ENCODE measurements at places on chromosomes 3 and 15. TPM values are rescaled to one million over a fixed set of nuclear protein-coding genes. Genes with fewer than 3 reads are reported as not detected.
A peak's percentile ranks its signal among the peaks of the same experiment; 100 is the strongest.

The TNIK gene
- polyA plus RNA-seq, result 2.5 TPM

The TPRG1 gene
- 0.55 TPM for polyA plus RNA-seq

The TIPIN gene
- 37.0 TPM for polyA plus RNA-seq

GRCh38 chr3:39122813-39123212 lies 15.3 kb downstream of the TTC21A start:
- no peak for DNase-seq

- DNase-seq, result no peak
Observed at GRCh38 chr3:127751163-127751621, 71.1 kb downstream of the MGLL start.

DNA sequence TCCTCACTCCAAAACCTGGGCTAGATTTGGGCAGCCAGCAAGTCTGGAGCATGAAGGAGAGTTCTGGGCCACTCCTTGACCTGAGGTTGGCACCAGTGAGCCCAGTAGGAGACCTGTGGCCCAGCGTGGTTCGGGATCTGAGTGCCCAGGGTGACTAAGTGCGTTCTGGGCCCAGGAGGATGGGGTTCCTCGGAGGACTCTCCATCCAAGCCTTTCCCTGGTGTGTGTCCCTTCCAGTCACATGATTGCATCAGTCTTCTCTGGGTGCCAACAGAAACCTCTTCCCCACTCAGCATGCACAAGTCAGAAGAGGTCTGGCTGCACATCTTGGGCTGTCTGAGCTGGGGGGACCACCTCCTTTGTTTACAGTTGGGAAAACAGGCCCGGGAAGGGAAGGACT lies 14.9 kb downstream of the TMEM43 start:
- DNase-seq, result no peak

The OR5H15 gene
- not detected for polyA plus RNA-seq

- DNase-seq, result no peak
Observed at GRCh38 chr3:37899101-37899707, 37.5 kb downstream of the CTDSPL start.

The SPATA12 gene
- polyA plus RNA-seq, result 0.24 TPM

- DNase-seq, result peak; percentile 30
Observed at GRCh38 chr15:85707519-85708338, 87.0 kb downstream of the KLHL25 start.

- no peak for DNase-seq
Observed at GRCh38 chr3:122462406-122462805, 46.5 kb upstream of the WDR5B start.

DNA sequence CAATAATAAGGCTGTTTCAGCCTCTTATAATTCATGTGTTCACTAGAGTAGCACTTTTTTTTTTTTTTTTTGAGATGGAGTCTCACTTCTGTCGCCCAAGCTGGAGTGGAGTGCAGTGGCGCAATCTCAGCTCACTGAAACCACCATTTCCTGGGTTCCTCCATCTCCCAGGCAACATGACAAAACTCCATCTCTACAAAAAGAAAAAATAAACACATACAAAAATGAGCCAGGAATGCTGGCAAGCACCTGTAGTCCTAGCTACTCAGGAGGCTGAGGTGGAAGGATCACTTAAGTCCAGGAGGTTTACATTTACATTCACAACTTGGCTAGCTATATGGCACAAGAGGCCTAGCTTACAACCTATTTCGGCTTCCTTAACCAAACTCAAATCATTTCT lies 6.8 kb downstream of the USP4 start:
- DNase-seq, result no peak

The WDR93 gene
- polyA plus RNA-seq, result 0.10 TPM

DNA sequence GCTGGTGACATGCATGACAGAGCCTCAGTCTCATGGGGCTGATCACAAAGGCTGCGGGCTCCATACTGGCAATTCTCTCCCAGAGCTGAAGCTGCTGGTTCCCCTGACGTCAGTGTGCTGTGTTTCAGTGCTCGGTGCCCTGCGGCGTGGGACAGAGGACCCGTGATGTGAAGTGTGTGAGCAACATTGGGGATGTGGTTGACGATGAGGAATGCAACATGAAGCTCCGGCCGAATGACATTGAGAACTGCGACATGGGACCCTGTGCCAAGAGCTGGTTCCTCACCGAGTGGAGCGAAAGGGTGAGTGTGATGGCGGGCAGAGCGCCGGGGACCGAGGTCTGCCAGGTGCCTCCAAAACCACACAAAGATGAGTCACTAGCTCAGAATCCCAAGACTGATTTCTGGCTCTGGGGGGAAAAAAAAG lies 62.0 kb upstream of the NR2E3 start:
- peak; percentile 68 for DNase-seq

The ITIH4 gene
- 0.89 TPM for polyA plus RNA-seq

The TGM5 gene
- polyA plus RNA-seq, result not detected

DNA sequence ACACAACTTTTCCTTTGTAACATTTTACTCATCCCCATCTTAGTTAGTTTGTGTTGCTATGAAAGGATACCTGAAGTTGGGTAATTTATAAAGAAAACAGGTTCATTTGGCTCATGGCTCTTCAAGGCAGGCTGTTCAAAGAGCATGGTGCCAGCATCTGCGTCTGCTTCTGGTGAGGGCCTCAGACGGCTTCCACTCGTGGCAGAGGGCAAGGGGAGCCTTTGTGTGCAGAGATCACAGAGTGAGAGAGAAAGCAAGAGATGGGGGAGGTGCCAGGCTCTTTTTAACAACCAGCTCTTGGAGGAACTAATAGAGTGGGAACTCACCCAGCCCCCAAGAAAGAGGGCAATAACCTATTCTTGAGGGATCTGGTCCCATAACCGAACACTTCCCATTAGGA lies 23.1 kb downstream of the PLA2G4F start:
- no peak for DNase-seq

GRCh38 chr3:53039376-53039752 lies 6.5 kb downstream of the SFMBT1 start:
- no peak for DNase-seq

DNA sequence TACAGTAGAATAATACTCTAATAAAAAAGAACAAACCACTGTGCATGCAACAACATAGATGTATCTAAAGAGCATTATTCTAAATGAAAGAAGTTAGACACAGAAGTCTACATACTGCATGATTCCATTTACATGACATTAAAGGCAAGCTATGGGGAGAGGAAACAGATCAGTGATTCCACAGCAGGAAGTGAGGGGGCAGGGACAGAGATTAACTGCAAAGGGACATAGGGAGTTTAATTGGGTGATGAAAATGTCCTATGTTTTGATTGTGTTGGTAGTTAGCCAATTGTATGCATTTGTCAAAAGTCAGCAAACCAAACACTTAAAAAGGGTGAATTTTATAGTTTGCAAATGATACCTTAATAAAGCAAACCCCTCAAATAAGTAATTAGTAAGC lies 13.8 kb downstream of the CRYGS start:
- DNase-seq, result no peak

- DNase-seq, result no peak
Observed at GRCh38 chr3:157099326-157100095, 60.4 kb downstream of the CCNL1 start.

DNA sequence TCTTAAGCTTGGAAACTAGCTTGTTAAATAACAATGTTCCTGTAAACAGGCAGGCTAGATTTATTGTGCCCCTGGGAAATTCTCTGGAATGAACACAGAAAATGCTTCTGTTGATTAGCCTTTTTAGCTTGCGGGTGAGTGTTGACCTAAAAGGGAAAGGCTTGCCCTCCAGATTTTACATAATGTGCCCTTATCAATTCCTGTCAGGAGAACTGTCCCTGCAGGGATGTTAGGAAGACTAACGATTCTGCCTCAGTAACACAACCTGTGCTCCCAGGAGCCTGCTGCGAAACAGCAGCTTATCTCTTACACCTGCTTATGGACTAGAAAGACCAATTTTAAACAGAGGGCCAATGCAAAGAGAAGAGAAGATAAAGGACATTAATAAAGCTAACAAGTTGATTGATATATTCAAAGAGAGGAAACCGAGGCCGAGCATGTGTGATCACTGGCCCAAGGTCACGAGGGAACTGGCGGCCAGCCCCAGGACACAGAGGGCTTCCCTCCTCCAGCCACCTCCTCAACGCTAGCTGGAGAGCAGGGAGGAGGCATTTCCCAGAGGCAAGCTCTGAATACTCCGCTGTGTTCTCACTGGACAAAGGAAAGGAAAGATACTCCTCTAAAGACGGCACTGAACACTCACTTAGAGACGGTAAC lies 48.4 kb upstream of the TJP1 start:
- no peak for DNase-seq

DNA sequence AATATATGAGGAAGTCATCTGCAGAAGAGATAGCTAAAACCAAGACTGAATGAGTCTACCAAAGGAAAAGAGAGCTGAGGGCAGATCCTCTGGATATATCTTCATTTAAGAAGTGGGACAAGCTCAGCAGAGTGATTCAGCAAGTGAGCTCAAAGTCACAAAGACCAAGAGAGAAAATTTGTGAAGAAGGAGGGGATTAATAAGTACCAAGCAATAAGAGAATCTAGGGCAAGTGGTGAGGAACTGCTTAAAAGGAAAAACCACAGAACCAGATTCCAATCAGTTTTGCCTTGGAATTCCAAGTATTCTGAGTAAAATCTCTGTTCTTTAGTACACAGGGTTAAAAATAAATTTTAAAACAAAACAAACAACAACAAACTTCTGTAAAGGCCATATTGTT lies 3.6 kb downstream of the EHHADH start:
- no peak for DNase-seq

The TUSC7 gene
- not detected for polyA plus RNA-seq

The ALDH1A3 gene
- 12.2 TPM for polyA plus RNA-seq

The MASP1 gene
- polyA plus RNA-seq, result not detected

DNA sequence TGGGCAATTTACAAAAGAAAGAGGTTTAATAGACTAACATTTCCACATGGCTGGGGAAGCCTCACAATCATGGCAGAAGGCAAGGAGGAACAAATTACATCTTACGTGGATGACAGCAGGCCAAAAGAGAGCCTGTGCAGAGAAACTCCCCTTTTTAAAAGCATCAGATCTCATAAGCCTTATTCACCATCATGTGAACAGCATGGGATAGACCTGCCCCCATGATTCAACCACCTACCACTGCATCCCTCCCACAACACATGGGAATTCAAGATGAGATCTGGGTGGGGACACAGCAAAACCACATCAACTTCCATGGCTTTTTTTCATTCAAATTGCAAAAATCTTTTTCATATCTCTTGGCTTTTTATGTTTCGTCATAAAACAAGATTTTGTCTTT lies 67.6 kb upstream of the GADL1 start:
- DNase-seq, result no peak

DNA sequence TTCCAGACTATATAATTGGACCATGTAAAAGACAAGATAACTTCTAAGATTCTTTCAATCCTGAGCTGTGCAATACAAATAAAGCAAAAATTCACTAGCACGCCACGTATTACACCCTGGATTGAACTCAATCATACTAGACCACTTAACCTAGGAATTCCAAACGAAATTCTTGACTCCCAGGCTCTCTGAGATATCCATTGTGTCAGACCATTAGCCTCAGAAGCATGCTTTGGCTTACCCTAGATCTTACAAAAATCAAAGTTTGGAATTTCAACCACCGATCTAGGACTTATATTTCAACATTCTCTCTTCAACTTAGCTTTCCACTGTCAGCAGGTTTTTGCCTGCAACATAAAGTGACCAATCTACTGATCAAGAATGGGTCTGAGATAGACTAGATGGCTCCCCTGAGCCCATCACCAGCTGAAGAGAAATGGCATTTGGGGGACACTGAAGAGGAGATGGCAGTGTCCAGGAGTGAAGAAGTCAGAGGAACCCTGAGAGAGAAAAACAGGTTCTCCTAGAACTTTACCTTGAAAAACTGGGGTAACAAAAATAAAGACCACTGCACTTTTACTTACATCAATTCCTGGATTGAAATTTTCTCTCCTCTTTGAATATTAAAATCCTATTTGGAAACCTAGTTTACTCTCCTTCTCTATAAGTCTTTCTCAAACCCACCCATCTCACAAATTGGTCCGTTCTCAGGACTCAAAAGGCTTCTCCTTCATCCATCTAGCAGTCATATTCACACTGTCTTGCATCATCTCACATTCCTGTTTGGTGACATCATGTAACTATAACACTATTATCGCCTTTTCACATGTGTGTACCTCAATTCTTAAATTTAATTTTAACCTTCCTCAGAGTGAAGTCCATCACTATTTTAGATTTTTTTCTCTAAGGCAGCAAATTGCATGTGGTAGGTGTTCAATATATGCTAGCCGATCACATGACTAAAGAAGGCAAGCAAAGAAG lies 18.5 kb downstream of the CPNE4 start:
- DNase-seq, result no peak

The SNURF gene
- polyA plus RNA-seq, result 30.8 TPM

The SH2D7 gene
- not detected for polyA plus RNA-seq

- peak; percentile 19 for DNase-seq
Observed at GRCh38 chr15:73686781-73687256, 2.6 kb downstream of the CD276 start.

All from A549 (cell line).